Caudate nucleus (tissue), 63 donors: ENCODE measurements at places on chromosomes 2 and 18.
A peak's percentile ranks its signal among the peaks of the same experiment; 100 is the strongest.

GRCh38 chr2:205411558-205411957 is 270.7 kb upstream of the NRP2 start:
- DNase-seq: peak; percentile 11

- no peak for DNase-seq
Observed at GRCh38 chr18:25174324-25174723, 177.6 kb downstream of the ZNF521 start.

DNA sequence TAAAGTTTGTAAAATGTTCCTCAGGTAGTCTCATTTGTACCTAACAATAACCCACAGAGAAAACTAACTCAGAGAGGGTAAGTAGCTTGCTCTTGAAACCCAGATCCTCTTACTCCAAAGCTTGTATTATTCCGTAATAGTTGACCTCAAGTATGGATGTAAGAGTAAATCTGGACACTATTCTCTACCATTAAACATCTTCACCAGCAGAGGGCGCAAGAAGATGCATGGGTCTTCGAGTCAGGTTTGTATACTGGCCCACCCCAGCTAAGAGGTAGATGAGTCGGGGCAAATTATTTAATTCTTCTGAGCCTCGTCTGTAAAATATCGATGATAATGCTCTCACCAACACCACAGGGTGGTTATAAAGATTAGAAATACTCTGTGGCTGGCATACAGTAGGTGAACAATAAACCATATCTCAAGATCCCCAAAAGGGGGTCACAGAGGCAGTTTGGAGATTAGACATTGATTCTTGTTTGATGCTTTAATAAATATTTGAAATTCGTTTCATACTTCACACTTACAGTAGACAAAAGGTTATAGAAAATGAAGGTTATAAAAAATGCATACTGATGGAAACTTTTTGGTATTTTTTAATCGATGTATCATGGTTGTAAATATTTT is 3.5 kb upstream of the CABLES1 start:
- DNase-seq: peak; percentile 54

DNA sequence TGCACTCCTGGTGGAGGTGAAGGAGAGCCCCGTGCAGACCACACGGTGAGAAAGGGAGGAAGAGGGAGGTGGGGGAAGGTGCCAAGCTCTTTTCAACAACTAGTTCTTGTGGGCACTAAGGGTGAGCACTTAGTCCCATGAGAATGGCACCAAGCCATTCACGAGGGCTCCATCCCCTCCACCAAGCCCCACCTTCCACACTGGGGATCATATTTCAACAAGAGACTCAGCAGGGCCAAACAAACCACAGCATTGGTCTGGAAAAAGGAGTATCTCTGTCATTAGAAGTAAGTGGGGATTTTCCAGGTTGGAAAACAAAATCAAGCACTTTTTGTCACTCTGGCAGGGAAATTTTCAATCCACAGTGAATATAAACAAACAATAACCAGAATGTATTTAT is 38.4 kb downstream of the ZAP70 start:
- no peak for DNase-seq

GRCh38 chr2:129334696-129335410 is 644.6 kb upstream of the RAB6C start:
- no peak for DNase-seq

GRCh38 chr2:12456293-12457106 is 260.2 kb upstream of the TRIB2 start:
- DNase-seq: peak; percentile 10

GRCh38 chr2:125169022-125169763 is 1144.1 kb downstream of the CNTNAP5 start:
- DNase-seq: no peak

GRCh38 chr2:112710956-112711750 is 9.7 kb upstream of the NT5DC4 start:
- no peak for DNase-seq

DNA sequence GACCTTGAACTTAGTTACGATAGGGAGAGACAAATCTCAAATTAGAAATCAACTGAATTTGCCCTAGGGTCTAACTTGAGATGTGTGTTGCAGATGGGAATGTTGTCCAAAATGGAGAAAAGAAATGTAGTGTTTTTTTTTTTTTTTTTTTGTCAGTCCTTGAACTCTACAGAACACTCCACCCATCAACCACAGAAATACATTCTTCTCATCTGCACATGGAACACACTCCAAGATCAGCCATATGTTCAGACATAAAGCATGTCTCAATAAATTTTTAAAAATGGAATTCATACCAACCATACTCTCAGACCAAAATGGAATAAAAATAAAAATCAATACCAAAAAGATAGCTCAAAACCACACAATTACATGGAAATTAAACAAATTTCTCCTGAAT is 526.5 kb downstream of the FBXO15 start:
- DNase-seq: no peak

GRCh38 chr2:11688222-11689069 is 18.5 kb upstream of the NTSR2 start:
- peak; percentile 25 for DNase-seq

DNA sequence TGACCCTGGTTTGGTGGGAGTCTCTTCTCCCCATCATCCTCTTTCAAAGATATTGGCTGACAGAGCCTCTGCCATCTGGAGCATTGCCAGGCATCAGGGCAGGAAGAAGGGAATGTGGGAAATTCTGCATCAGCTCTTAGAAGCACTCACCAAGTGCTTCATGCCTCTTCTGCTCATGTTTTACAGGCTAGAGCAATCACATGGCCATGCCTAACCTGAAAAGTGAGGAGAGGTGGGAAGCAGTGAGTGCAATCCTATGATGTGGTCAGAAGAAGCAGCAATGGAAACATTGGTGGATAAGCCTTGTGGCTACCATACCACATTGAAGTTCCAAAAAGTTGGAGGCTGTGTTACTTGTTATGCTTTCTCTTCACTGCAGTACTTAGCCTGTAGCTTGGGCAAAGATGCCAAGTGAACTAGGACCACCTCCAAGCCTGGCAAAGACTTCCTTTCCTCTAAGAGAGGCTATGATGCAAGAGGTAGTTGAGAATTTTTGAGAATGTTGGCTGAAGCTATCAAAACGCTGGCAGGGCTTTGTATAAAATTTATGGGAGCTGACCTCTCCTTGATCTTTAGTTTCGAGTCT is 64.1 kb downstream of the BCL2L11 start:
- no peak for DNase-seq

DNA sequence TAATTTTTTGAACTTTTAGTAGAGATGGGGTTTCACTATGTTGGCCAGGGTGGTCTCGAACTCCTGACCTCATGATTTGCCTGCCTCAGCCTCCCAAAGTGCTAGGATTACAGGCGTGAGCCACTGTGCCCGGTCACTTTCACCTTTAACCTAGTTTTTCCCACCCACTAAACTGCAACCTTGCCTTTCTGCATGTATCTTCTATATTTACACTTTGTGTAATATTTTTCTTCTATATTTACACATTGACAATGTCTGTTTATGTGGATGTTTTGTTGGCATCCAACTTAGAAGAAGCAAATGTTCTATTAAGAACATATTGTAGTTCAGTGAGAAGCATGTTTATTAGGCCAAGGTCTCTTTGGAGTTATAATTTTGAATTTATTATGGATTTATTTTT is 26.7 kb downstream of the SNRPD1 start:
- DNase-seq: no peak

DNA sequence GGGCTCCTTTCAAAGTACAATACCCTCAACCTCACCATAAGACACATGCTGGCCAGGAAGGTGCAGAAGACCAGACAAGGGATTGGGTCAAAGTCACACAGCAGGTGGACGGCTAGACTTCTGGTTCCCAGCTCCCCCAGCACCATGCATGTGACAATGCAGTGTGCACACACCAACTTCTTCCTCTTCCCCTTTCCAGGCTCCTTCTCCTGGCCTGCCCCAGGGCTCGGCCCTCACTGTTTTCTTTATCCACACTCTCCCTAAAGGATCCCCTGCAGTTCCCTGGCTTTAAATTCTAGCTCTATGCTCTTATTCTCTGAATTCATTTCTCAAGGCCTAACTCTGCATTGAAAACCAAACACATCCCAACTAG is 82.3 kb downstream of the LOXHD1 start:
- DNase-seq: no peak

- DNase-seq: no peak
Observed at GRCh38 chr18:15198116-15198389, 450.1 kb downstream of the ANKRD30B start.

DNA sequence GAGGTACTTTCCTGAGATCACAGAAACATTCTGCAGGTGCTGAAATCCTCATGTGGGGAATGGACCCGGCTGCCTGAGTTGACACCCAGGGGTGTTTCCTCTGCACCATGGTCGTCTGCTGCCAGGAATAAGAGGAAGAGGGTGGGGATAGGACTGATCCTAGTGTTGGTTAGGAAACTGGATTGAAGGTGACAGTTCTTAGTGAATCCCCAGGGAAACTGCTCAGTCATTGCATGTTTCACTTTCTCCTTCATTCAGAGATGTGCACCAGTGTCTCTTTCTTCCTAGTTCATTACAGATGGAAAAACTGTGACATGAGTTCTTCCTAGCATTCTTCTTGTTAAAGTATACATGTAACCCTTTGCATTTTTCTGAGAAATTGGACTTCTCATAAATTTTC is 294.3 kb downstream of the PTGR3 start:
- DNase-seq: no peak

DNA sequence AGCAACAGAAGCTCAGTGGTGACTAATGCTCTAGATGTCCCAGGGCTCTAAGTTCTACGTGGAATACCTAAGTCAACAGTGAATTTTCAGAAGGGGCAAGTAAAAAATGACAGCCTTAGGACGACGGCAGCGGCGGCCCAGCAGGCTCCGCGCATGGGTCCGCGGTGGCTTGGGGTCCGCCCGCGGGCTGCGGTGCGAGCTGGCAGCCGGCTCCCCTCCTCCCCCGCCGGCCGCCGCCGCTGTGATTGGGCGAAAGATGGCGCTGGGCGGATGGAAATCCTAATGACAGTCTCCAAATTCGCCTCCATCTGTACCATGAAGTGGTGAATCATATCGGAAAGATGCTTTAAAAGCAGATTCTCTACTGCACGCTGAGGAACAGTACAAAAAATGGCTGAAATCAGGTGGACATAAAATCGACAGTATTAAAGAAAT is 74.7 kb downstream of the HNRNPLL start:
- peak; percentile 31 for DNase-seq

DNA sequence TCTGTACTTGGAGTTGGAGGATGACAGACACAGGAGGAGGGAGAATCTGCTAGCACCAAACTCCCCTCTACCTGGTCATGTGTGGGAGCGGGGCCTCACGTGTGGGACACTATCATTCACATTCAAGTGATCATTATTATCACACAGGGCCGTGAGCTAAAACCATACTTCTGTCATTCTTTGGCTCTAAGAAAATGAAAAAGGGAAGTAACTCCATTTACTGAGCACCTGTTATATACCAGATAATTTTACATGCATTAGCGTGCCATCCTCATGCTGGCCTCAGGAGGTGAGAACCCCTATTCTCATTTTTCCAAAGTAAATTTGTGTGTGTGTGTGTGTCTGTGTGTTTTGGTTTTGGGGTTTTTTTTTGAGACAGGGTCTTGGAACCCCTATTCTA is 150.1 kb downstream of the GLI2 start:
- no peak for DNase-seq

DNA sequence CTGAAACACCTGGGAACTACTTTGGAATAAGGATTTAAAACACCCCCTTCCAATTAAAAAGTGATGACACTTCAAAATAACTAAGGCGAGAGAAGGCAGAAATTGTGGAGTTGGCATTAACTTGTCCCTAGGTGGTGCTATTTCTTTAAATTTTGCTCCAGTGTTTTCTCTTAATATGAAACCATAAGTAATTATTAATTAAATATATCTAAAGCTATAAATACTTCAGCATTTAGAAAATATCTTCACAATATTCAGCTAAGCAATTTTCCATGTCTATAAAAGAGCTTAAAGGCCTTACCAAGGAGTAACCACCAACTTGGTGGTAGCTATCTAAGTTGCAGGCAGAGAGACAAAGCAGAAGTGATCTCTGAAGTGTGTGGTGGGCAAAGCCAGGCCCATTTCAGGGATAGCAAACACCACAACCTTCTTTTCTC is 186.8 kb upstream of the PGAP1 start:
- DNase-seq: no peak

GRCh38 chr18:9704233-9705118 is 3.6 kb upstream of the RAB31 start:
- DNase-seq: no peak

DNA sequence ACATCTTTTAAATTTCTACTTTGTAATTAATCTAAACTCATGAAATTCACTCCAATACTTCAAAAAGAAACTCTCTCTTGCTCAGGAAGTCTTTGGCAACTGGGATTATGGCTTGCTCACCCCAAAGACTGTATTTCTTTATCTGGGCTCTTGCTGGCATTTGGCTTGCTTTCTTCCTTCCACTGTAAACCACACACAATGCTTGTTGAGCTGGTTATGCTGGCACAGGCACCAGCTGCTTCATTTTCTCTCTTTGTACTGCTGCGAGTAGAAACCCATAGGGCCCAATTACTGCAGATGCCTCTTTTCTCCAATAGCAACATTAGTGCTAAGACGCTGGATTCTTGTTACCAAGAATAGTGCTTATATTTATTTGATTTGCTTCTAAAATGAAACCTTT is 51.4 kb downstream of the SLC38A11 start:
- no peak for DNase-seq

DNA sequence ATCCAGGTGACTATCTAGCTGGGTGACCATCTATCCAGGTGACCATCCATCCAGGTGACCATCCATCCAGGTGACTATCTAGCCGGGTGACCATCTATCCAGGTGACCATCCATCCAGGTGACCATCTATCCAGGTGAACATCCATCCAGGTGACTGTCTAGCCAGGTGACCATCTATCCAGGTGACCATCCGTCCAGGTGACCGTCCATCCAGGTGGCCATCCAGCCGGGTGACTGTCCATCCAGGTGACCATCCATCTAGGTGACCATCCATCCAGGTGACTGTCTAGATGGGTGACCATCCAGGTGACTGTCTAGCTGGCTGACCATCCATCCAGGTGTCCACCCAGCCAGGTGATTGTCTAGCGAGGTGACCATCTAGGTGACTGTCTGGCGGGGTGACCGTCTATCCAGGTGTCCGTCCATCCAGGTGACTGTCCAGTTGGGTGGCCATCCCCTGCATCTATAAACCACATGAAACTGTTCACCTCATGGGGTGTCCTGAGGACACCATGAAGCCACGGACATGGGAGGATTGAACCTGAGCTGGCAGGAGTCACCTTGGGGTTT is 305.3 kb downstream of the NDUFA10 start:
- DNase-seq: no peak

DNA sequence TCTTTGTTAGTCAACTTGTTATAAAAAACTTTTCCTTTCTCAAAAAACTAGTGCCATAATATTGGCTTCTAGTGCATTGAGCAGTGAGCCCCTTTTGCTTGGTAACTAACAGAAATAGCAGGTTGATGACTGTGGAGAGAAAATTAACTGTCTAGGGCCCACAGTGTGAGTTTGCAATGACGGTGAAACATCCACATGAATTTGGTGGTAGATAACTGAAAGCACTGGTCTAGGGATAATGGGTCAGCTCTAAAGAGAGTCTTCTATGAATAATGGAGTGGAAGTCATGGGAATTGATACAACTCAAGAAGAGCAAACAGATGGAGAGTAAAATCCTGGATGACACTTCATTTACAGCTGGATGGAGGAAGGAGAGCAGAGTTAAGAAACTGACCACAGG is 245.4 kb downstream of the METTL4 start:
- no peak for DNase-seq

GRCh38 chr2:105541189-105542050 is 142.6 kb upstream of the FHL2 start:
- no peak for DNase-seq
